ENCODE measurements at places on chromosomes 6 and 20.

GRCh38 chr20:47489448-47489872, 12.2 kb upstream of the NCOA3 start:
- no peak for DNase-seq

- no peak for DNase-seq
Observed at GRCh38 chr6:119547024-119547423, 197.5 kb upstream of the MAN1A1 start.

DNA sequence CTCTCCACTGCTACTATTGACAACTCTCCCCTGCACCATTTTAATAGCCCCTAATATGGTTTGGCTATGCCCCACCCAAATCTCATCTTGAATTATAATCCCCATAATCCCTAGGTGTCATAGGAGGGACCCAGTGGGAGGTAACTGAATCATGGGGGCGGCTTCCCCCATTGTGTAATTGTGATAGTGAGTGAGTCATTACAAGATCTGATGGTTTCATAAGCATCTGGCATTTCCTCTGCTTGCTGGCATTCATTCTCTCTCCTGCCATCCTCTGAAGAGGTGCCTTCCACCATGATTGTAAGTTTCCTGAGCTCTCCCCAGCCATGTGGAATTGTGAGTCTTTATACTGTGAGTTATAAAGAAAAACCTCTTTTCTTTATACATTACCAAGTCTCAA, 74.1 kb upstream of the TCF21 start:
- no peak for DNase-seq

GRCh38 chr6:42907336-42907735, 8.5 kb upstream of the PTCRA start:
- no peak for DNase-seq

- no peak for DNase-seq
Observed at GRCh38 chr6:36807750-36808149, 31.5 kb downstream of the CPNE5 start.

- no peak for DNase-seq
Observed at GRCh38 chr6:47579040-47579439, 101.5 kb downstream of the CD2AP start.

DNA sequence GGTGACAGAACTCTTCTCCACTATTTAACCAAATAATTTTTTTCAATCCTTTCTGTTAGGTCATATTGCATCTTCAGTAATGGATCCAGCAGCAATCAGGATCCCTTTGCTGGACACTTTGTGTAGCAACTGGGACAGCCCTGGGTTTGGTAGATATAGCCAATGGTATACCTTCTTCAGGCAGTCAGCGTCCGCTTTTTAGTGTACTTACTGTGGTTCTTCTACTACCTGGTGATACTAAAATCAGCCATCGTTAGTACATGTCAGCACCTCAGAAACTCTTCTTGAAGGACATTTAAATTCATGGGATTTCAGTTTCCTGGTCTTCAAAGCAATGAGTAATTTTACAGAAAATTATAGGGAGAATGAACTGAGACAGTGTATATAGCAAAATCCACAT, 93.5 kb downstream of the ADGRG6 start:
- no peak for DNase-seq

GRCh38 chr20:43844778-43845614, 69.7 kb upstream of the TOX2 start:
- no peak for DNase-seq

GRCh38 chr6:3356824-3357420, 98.2 kb downstream of the PSMG4 start:
- no peak for DNase-seq

GRCh38 chr6:163347021-163347446, 67.5 kb upstream of the QKI start:
- no peak for DNase-seq

GRCh38 chr6:83086751-83087150, 19.3 kb downstream of the DOP1A start:
- no peak for DNase-seq

DNA sequence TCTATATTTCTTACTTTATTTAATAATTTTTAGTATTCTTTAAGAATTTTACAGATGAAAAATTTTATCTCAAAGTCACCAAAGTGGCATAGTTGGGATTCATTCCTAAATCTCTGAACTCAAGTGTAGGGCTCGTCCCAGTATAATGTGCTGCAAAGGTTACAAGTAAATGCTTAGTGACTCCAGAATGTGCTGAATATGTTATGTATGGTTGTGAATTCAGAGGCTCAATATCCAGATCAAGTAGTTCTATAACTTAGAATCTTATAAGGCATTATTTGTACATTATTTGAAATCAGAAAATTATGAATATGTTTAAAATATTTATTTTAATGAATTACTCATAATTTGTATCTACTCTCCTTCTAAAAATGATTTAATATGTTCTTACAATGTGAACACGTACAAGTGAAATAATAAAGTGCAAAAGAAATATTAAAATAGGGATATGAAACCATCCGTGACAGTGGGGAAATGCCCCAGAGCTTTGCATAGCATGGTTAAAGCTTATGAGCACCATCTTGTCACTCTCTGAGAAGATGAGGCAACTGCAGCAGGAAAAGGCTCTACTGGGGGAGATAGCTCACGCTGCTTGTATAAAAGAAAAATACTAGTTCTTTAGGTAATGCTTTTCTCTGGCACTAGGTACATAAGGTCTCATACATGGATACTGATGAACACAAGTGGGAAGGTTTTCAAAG, 259.0 kb downstream of the FOXC1 start:
- DNase-seq, result no peak

DNA sequence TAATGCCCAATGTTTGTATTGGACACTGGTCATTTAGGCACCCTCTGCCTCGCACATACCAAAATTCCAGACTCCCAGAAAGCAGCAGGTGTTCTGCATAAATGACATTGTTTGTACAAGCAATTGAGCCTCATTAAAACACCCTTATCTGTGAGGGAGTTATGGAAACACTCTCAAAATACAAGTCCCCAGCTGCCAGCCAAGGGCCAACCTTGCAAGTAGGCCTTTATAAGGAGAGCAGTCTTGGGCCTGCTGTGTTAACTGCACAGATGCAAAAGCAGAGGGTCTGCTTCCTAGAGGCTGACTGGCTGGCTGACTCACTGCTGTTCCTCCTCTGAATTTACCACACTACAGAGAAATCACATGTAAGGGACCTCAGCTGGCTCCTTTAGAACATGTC, 150.4 kb upstream of the HMGN3 start:
- no peak for DNase-seq

GRCh38 chr20:58577871-58578598, 62.8 kb upstream of the APCDD1L start:
- DNase-seq, result no peak

- no peak for DNase-seq
Observed at GRCh38 chr6:137193256-137194070, 20.0 kb upstream of the IL22RA2 start.

- no peak for DNase-seq
Observed at GRCh38 chr6:32216285-32216684, 7.6 kb downstream of the NOTCH4 start.

- no peak for DNase-seq
Observed at GRCh38 chr6:158488065-158488464, 71.8 kb upstream of the TMEM181 start.

DNA sequence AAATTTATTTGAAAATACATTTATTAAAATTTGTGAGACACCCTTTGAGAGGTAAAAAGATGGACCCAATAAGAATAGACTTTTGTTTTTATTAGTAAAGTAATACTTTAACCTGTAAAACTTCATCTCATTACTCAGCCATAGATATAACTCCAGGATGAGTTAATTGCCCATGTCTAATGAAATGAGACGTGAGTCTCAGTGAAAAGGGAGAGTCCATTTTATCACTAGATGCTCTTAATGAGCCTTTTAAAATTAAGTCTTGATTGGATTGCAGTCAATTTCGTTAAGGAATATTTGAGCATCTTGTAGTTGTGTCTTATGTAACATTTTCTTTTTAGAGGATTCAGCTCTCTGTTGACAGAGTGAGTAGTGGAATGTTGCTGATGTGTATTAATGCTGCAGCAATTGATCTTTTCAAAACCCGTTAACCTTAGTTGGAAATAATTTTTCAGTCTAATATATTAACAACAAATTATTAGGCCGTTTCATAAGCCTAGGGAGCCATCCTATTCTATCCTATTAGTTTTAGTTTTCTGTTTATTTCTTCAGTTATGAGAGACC, 77.3 kb downstream of the QKI start:
- DNase-seq, result no peak

- DNase-seq, result no peak
Observed at GRCh38 chr6:125812394-125813292, 21.9 kb downstream of the NCOA7 start.

DNA sequence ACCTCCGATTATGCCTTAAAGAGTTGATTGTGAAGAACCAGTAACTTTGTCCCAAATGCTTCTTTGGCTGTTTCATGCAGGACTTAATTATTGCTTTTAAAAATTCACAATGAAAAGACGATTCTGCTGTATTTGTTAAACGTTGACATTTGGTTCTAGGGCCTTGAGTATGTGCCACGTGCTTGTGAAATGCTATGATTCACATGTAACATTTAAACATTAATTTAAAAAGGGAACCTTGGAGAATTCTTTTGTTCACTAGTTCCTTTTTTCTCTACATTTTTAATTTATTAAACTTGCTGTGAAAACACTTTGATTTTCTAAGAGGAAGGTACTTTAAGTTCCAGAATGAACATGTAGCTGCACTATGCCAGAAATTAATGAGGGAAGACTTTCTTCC, 9.5 kb downstream of the GZF1 start:
- DNase-seq, result no peak

DNA sequence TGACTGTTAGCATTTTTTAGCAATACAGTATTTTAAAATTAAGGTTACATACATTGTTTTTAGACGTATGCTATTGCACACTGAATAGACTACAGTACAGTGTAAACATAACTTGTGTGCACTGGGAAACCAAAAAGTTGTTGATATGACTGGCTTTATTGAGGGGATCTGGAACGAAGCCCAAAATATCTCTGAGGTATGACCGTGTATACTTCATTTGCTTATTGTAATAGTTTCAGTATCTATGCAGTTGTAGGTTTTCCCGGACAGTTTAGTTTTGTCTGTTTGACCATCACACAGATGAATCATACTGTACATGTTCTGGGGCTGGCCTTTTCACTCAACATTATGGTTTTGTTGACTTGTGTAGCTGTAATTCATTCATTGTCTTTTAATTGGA, 6.9 kb upstream of the ZBTB12 start:
- DNase-seq, result no peak

DNA sequence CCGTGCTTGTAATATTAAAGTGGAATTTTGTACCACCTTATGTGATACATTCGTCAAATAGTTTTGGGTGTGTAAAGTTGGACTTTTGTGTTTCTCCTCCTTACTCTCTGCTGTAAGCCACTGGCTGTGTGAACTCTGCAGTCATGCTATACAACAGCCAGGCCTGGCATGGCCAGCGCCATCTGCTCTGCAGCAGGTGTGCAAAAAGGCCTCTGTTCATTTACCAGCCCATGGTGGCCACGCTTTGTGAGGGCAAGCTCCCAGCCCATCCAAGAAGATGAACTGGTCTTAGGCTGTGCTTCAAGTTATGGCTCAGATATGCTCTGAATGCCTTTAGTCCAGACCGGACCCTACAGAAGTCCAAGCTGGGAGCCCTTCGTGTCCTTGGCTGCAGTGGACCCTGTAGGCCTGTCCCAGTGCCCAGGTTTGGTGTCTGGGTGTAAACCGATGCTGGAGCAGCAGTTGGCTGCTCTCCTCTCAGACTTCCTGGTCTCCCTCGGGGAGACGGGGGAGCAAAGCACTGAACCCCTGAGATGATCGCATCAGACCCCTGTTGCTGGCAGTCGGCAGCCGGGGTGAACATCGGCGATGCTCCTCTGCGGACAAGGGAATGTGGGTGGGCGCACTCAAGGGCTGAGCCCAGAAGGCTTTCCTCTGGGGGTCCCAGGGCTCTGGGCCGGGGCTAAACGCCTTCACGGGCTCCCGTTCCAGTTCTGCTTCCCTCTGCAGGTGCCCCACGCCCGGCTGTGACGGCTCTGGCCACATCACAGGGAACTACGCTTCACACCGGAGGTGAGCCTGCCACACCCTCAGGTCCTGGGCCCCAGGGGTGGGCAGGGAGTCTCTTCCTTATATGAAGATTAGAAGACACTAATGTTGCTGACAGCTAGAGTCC, 28.6 kb upstream of the PCMTD2 start:
- no peak for DNase-seq

GRCh38 chr20:18657575-18657974, 69.7 kb downstream of the DTD1 start:
- DNase-seq, result no peak

DNA sequence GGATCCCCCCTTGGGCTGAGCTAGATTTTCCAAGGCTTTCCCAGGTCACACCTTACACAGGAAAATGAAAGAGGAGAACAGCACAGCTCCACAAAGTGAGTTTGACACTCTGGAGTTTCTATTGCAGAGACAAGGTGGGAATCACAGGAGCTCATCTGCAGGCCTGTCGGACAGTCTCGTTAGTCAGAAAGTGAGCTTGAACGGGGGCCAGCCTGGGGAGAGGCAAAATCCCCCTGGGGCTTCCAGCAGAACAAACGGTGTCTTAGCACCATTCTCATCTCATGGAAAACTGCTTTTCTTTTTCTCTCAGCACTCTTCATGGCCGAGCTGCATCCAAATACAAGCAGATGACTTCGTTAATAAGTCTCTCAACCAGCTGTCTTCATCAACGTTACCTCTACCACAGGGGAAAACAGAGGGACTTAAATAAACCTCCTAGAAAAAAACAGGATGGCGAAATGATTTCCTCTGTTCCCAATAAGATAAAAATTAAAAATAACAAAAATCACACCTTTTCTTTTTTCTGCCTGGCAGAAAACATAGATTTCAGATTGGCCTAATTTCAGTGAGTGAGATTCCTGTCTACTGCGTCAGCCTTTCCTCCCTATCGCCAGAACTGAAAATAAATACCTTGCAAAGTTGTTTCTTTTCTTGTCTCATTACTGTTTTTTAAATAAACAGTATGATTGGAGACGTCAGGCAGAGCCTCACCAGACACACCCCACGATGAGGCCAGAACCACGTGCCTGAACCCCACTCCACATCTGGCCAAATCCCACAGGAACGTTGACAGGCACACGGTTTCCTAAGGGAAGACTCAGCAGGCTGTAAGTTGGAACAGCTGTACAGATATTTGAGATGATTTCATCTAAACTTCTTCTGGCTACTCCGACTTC, 219.0 kb downstream of the TTLL2 start:
- no peak for DNase-seq

DNA sequence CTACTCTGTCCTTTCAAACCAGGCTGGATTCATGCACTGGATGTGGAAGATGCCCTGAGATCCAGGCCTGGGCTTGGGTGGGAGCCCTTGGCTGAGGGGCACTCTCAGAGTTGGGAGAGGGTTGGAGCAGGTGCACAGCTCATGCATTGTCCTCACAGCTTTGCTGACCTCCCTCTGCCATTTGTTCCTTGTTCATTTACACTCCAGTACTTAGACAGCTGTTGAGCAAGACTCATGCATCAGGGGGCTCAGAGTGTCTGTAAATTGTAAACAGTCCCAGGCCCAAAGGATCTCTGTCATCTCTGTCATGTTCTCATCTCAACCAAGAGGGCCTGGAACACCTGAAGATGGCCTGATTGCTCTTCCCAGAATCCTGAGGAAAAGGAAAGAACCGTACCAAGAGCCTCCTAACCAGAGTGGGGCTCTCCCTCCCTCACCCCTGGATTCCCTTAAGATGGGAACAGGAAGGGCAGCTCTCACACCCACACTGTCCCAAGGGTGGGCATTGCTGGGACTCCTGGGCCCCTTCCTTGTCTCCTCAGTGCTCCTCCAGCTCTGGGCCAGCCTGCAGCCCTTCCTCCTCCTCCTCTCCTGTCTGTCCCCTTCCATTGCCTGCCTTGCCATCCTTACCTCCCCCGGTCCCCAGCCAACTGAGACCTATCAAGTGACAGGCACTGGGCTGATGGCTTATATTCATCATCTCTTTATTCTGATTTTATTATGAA, 132.9 kb downstream of the FOXO3 start:
- DNase-seq, result no peak

Data from stimulated activated CD4-positive, alpha-beta T cell treated with anti-CD3 and anti-CD28 coated beads, Interleukin-12 subunit alpha, Interleukin-12 subunit beta, amount 100 ng/mL, for 24 hours (primary cell).